ENCODE measurements at places on chromosomes 5 and 9. TPM values are rescaled to one million over a fixed set of nuclear protein-coding genes. Genes with fewer than 3 reads are reported as not detected.
A peak's percentile ranks its signal among the peaks of the same experiment; 100 is the strongest.

- DNase-seq: no peak
Observed at GRCh38 chr5:32074401-32074800, 99.7 kb downstream of the GOLPH3 start.

GRCh38 chr5:172105811-172106210 lies 82.2 kb downstream of the STK10 start:
- DNase-seq: no peak

GRCh38 chr5:41637869-41638268 lies 127.5 kb upstream of the PLCXD3 start:
- no peak for DNase-seq

DNA sequence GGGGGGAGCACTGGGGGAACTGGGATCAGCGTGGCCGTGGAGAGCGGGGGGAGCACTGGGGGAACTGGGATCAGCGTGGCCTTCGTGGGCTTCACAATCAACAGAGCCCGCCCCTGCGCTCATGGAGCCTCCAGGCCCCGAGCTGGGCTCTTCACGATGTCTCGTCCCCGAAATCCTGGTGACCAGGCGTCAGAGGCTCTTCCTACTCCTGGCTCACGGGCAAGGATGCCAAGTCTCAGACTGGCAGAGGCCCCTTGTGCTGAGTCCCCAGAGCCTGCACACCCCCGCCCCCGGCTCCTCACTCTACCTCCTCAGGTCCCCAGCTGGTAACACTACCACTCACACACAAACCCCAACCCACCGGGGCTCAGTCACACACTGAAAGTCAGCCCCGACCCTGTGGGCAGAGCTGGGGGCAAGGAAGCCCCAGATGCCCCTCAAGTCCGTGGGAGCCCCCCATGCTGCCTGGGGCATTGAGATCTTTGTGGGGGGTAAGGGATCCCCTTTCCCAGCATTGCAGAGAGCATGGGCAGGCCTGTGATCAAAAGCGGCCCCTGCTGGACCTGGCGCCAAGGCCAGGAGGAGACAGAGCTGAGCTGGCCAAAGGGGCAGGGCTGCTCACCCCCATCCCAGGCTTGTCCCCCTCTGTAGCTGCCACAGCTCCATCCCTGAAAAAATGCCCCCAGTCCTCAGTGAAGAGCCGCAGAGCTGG lies 26.7 kb downstream of the LHX3 start:
- DNase-seq: no peak

DNA sequence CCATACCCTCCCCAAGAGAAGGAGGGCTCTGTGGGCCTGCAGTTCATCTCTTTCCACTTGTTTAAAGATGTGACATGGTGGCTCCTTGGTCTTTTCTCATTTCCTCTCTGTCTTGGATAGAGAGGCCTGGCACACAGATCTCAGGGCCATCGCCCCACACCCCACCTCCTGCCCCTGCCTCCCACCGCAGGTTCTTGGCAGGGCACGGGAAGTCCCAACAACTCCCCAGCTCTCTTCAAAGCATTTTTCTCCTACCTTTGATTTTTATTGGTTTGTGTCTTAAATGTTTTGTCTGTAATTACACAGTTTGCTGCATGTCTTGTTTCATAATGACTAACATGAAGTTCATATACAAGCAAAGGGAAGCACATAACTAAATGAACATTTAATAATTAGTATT lies 178.5 kb upstream of the MSX2 start:
- DNase-seq: no peak

GRCh38 chr5:138832218-138832617 lies 42.9 kb downstream of the LRRTM2 start:
- DNase-seq: no peak

DNA sequence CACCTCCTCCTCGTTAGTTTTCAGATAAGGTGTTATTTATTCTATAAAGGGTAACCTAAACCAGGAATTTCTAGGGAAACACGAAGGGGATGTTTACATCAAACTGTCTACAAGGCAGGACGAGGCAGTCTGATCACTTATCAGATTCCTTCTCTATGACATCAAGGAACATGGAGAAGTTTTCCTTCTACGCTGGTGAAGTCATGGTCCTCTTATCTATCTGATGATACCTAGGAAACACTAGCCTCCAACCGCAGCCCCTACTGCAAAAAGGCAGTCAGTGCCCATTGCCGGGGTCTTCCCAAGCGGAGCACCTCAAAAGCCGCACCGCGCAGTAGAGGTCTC lies 1.5 kb downstream of the MPDZ start:
- DNase-seq: no peak

DNA sequence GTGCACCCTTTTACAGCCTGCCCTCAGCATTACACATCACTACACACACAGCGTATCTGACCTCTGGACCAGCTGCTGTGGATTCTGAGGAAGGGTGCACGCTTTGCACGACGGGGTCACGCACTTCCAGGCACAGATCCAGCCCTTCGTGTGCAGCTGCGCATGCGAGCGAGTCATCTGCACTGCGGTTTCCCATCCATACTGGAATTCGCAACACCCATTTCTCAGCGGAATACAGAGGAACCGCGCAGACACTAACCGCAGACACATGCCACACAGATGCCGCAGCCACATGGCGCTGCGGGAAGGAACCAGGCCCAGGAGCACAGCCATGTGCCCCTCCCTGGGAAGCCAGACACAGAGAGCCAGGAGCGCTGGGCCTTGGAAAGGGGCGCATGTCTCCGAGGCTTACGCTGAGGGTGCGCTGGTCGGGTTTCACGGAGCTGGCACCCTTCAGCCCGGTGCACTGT lies 43.5 kb downstream of the PNPLA7 start:
- peak; percentile 56 for DNase-seq

DNA sequence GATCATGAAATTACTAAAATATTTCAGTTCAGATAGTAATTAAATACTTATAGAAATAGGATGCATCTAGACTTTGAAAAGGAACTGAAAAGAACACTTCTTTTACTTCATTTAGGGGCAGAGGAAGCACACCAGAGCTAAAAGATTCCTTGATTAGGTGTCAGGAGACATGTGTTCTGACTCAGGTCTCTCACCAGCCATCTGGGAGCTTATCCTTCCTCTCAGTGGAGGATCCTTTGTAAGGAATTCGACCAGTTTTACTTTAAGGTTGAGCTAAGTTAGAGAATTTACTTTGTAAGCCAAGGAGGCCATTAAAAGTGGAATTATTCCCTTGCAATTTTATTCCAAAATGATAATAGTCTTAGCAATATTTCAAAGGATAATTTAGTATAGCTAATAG lies 16.7 kb downstream of the VCAN start:
- no peak for DNase-seq

GRCh38 chr9:18485714-18486113 lies 11.8 kb downstream of the ADAMTSL1 start:
- DNase-seq: no peak

GRCh38 chr5:122756264-122756911 lies 18.5 kb upstream of the SNX2 start:
- no peak for DNase-seq

- DNase-seq: no peak
Observed at GRCh38 chr9:130297371-130297770, 31.8 kb downstream of the HMCN2 start.

DNA sequence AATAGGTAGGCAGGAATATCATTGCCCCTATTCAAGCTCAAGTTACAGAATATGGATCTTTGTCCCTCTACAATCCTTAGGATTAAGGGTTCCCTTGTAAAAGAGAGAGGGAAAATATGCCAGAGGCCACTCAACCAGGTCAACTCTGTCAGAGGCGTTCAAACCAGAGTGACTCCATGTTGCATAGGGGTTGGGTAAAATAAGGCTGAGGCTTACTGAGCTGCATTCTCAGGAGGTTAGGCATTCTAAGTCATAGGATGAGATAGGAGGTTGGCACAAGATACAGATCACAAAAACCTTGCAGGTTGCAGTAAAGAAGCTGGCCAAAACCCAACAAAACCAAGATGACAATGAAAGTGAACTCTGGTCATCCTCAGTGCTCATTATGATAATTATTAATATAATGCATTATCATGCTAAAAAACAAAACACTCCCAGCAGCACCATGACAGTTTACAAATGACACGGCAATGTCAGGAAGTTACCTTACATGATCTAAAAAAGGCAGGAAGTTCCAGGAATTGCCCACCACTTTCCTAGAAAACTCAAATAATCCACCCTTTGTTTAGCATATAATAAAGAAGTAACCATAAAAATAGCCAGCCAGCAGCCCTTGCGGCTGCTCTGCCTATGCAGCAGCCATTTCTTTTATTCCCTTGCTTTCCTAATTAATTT lies 64.8 kb downstream of the ERP44 start:
- no peak for DNase-seq

DNA sequence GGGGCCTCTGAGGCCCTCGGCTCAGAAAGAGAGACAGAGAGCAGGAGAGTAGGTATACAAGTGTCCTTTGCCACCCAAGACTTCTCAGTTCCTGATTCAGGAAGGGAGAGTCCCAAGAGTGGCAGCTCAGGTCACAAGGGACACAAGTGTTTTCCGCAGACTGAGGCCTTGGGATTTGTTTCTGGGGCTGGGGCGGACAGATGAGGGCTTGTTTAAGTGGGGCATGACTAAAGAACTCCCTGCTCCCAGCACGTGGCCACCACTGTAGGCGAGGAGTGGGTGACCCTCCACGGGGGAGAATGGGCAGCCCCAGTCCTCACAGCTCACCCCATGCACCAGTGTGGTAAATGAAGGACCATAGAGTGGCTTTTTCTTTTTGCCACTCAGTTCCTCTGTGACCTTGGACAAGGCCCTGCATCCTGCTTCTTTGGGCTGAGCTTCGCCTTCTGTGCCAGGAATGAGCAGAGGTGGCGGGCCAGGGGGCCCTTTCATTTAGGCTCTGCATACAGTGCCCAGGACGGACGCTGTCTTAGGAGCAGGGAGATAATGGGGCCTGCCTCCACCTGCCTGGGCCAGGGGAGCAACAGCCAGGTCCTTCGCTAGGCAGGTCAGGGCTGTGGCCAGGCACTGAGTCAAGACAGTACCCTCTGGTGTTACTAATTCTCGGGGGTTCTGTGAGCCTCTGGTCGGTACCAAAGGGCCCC lies 50.8 kb downstream of the AMBP start:
- DNase-seq: peak; percentile 35

DNA sequence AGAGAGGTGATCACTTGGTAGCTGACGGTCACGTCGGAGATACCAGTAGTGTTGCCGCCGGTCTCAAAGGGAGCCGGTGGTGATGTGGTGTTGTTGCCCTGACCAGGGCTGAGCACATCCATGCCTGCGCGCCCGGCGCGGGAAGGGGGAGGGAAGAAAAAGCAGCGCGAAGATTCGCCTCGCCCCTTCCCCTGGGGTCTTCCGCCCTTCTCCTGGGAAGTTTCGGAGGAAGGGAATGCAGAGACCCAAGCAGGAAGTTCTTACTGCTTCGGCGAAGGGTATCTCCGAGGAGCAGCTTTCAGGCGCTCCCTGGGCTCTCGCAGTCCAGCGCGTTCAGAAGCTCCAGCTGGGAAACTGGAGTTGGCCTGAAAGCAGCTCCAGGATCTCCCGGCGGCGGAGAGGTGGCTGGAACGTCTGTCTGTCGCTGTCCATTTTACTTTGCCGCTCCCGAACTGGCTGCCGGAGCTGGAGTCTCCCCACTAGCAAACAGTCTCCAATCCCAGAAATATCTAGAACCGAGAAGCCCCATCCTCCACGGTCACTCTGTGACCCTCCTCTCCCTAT lies 565 bp downstream of the HTR1A start:
- DNase-seq: no peak

DNA sequence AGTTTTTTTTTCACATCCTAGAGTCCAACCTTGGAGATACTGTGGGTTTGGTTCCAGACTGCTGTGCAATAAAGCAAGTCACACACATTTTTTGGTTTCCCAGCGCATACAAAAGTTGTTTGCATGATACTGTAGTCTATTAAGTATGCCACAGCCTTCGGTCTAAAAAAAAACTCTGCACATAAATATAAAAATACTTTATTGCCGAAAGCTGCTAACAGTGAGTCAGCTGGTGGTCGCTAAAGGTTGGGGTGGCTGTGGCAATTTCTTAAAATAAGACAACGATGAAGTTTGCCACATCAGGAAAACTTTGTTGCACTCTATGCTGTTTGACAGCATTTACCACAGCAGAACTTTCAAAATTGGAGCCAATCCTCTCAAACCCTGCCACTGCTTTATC lies 37.4 kb downstream of the UBQLN1 start:
- DNase-seq: no peak

- no peak for DNase-seq
Observed at GRCh38 chr5:54794135-54794975, 191.0 kb downstream of the ESM1 start.

DNA sequence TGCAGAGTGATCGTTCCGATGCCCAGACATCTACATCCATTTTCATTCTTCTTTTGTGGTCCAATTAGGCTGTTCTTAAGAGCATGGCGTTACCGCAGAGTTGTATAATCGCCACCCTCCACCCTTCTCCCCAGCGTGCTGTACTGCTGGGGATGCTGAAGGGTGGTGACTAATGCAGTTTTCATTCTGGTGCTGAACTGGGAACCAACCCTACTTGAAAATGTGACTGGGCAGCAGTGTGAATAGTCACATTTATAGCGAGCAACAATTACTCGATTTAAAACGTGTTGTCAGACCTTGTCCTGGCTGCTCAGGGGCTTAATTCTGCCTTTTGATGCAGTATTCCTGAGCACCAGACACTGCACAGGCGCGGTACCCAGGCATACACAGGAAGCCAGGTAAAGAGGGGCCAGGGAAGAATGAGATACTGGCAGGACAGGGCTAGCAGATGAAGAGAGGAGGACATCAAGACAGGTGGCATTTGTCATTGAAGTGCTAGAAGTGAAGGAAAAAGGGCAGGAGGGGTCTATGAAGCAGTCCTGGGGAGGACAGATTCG lies 719 bp upstream of the ISCA1 start:
- DNase-seq: peak; percentile 71

DNA sequence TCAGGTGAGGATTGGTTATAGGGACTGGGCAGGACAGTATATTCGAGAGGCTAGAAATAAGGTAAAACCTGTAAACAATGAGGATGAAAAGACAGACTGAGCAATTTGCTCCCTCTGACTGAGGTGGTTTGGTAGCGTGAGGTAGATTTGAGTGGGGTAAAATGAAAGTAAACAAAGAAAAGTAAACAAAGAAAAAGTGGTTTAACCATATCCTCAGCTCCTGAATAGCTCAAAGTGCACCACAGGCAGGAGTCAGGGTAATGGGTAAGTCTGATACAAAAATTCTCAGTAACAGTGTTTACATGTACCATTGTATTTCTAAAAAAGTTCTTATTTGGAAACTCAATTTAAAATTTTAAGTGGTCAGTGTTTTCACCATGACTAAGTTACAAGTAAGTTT lies 203.1 kb upstream of the ARRDC3 start:
- DNase-seq: no peak

DNA sequence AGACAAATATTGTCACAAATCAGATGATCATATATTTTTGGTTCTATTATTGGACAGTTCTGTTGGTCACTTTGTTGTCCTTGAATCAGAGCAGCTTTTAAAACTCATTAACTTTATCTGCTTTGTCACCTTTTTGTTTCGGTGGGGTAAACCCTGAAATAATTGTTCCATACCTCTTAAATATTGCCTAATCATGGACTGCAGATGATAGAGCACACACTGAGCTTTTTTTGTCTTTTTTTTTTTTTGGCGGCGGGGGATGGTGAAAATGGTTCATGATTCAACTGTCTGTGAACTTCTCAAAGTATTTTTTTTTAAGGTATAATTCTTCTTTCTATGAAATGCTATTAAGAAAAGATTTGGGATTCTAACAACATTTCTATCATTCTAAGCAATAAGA lies 1.8 kb downstream of the NUDT12 start:
- no peak for DNase-seq

CCDC183 gene
- total RNA-seq: 1.1 TPM

SOHLH1 gene
- total RNA-seq: not detected

CCDC152 gene
- 0.55 TPM for total RNA-seq

SARDH gene
- total RNA-seq: 3.0 TPM

PCDHB10 gene
- total RNA-seq: 5.8 TPM

CTNND2 gene
- total RNA-seq: 0.66 TPM

SAXO1 gene
- total RNA-seq: under 0.01 TPM

RASA1 gene
- total RNA-seq: 22.7 TPM

SOX30 gene
- total RNA-seq: not detected

ZNF484 gene
- 14.8 TPM for total RNA-seq

PCDHB11 gene
- 3.1 TPM for total RNA-seq

Measured in sigmoid colon (tissue), 7 donors.